Airway epithelial cell (primary cell): ENCODE measurements at places on chromosomes 6 and 20. TPM values are rescaled to one million over a fixed set of nuclear protein-coding genes. Genes with fewer than 3 reads are reported as not detected.

SIRPD gene
- total RNA-seq, result not detected in 2 replicates

PGC gene
- not detected in 2 replicates for total RNA-seq

XPO5 gene
- total RNA-seq, result 24.2 and 28.2 TPM in 2 replicates

FRK gene
- 2.7 and 3.7 TPM in 2 replicates for total RNA-seq

SIM1 gene
- not detected in 2 replicates for total RNA-seq

MEP1A gene
- 0.14 and 0.21 TPM in 2 replicates for total RNA-seq

AIG1 gene
- total RNA-seq, result 55.2 and 55.6 TPM in 2 replicates

FAM8A1 gene
- total RNA-seq, result 11.3 and 15.2 TPM in 2 replicates

IL17A gene
- total RNA-seq, result not detected in 2 replicates

ABHD16B gene
- not detected in 2 replicates for total RNA-seq

MLIP gene
- total RNA-seq, result 0.63 TPM in 1 of 2 replicates, not detected in the other

FHL5 gene
- total RNA-seq, result not detected in 2 replicates

BPIFA1 gene
- total RNA-seq, result 0.35 and 0.42 TPM in 2 replicates
